ENCODE measurements at places on chromosomes 2 and 18.

DNA sequence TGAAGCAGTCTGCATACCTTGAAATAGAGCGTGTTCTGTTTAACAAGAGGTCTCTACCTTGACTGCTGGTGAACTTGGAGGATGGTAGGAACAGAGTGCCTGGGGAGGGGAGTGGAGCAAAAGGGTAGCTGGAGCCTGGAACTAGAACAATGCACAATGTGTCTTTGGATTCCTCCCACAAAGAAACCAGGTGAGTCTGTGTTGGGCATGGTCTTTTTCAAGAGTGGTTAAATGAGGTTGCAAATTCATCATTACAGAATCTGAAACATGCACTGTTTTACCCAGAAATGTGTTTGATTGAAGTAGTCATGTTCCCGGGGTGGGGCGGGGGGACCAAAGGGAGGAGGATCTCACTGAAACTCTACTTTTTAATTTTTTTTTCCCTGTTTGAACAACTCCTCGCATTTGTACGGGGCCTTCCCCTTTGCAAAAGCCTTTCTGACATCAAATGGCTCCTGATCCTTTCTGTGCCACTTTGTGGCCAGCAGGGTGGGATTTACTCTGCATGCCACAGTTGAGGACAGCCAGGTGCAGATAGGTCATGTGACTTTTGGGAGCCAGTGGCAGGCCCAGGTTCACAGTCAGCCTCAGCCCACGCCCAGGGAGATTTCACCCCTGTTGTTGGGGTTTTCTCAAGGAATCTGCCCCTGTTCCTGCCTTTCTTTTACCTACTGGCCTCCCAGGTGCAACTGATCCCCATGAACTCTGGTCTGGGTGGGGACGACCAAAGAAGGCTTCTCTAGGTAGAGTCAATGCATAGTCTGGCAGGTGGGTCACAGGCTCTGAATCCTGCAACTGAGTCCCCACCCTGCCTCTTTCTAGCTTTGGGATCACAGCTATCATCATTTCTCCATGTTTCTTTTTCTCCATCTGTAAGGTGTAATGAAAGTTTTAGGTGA lies 28.2 kb downstream of the MYCN start:
- DNase-seq, result no peak

GRCh38 chr2:143477714-143478443 lies 348.7 kb downstream of the ARHGAP15 start:
- DNase-seq, result no peak

GRCh38 chr2:20599861-20600461 lies 50.9 kb downstream of the HS1BP3 start:
- DNase-seq, result no peak

GRCh38 chr2:69099541-69099940 lies 86.6 kb downstream of the ANTXR1 start:
- no peak for DNase-seq

DNA sequence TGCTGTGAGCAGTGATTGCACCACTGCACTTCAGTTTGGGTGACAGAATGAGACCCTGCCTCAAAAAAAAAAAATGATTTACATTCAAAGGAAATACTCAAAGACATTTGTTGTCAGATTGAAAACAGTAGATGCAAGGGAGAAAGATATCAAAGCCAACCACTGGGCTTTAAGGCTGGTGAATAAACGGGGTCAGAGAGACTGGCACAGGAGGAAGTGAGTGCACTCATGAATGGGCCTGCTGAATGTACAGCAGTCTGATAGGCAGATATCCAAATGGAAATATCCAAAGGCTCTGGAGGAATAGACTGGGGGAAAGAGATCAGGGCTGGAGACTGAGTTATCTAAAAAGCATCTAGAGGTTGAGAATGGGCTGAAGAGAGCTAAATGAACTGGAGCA lies 10.9 kb downstream of the RNF125 start:
- no peak for DNase-seq

DNA sequence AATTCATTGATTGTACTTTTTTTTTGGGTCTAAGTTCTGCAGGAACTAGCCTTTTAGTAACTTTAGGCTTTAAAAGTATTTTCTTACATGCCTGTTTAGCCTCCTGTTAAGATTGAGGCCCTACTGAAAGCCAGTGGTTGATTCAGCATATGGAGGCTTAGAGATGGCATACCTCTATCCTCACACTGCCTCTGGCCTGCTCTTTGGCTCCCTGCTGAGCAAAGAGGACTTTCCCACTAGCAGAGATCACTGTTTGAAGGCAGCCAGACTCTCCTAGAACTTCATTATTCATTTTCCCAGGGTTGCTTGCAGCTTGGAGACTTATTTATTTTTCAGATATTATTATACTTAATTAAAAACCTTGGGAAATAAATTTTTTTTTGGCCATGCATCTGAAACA lies 405.6 kb upstream of the MEX3C start:
- DNase-seq, result no peak

- no peak for DNase-seq
Measured at GRCh38 chr2:98790221-98790620, 59.3 kb upstream of the MGAT4A start.

GRCh38 chr2:224820283-224820991 lies 104.3 kb upstream of the CCDC195 start:
- no peak for DNase-seq

DNA sequence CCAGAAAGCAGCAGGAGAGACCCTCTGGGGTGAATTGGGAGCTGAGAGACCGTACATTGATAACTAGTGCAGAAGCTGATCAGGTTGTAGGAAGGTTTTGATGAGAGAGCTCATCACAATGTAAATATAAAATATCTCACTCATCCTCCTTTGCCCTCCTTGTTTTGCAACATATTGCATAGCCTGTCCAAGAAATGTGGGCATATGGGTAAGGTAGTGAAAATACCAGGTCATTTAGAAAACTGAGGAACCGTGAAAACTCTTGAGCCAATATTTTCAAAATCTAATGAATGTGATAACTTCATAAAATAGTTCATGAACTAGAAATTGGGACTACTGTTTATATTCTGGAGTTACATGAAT lies 31.4 kb downstream of the C18orf54 start:
- DNase-seq, result no peak

DNA sequence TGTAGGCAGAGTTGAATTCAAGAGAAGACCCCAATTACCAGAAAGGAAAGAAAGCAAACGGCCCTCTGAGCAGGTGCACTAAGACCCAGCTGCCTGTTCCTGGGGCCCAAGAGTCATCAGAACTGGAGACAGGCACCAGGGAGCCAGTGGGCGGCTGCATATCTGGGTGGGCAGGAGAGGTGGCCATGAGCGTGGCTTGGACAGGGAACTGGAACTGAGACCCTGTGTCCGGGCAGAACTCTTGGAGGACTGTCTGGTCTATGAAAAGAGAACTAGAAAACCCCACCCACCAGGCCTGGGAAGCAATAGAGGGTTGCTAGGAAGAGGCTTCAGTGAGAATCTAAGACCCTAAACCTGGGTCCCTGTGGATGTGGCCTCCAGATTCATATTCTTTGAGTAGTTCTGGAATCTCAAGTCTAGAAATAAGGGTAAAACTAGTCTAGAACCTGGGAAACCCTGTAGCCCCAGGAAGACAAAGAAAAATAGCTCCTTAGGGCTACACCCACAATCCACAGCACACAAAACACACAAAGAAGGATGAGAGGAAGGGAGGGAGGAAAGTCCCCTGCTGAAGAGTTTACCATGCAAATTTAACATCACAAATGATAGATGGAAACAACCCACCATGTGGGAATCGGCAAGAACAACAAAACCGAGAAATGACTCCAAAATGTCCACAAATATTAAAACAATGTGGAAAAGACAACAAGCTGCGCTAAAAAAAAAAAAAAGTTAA lies 147.0 kb downstream of the HDAC4 start:
- DNase-seq, result no peak

- no peak for DNase-seq
Measured at GRCh38 chr2:202030691-202031090, 3.0 kb upstream of the FZD7 start.

GRCh38 chr2:1884933-1885580 lies 140.7 kb upstream of the PXDN start:
- no peak for DNase-seq

DNA sequence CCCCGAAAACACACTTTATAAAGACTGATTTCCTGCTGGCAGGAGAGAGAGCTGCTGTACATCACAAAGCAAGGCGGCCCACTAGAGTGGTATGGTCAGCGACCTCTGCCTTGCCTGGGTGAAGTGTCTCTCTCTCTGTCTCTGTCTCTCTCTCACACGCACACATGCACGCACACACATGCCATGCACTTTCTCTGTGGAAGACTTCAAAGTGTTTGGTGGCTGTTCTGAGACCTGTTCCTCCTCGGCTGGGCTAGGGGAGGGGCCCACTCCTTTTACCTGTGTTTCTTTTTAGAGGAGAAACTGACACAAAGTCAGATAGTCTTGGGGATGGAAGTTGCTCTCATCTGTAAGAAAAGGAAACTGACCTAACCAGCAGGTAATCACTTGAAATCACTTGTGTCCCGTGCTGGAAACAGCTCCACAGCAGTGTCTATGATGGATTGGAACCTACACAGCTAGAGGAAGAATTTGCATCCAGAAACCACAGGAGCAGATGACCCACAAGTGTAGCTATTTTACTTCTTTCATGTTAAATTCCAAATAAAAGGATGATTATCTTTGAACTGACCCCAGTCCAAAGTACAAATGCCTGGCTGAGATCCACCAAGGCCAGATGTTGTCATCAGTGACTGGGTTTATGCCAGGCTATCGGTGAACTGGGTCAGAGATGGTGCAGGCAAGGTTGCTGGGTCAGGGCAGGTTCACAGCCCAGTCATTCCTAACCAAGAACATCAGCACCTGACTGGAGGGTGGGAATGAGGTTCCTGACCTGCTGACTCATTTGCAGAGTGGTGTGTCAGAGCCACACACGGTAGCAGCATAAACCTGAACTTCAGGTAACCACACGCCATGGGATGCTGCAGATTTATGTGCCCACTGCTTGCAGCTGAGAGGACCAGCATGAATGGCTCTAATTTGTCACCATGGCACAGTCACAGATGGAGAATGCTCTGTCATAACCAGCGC lies 63.0 kb downstream of the NPAS2 start:
- no peak for DNase-seq

DNA sequence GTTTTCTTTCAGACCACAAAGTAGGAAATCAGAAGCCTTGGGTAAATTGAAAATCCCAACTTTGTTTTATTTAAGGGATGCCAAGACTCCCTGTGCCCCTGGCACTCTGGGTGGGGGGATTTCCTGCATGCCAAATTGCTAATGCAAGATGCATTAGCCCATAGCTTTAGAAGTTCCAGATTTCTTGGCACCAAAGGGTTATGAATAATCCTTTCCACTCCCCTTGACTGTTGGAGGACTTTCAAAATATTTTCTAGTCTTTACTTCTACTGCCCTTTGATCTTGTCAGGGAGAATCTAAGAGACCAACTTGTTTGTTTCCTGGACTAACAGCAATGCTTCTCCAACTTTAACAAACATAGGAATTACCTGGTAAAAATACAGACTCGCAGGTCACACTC lies 81.8 kb upstream of the TGIF1 start:
- no peak for DNase-seq

- DNase-seq, result no peak
Measured at GRCh38 chr18:66193938-66194337, 410.0 kb downstream of the CDH19 start.

GRCh38 chr2:119849838-119850565 lies 90.3 kb downstream of the PTPN4 start:
- no peak for DNase-seq

- DNase-seq, result no peak
Measured at GRCh38 chr18:59718108-59718463, 20.9 kb upstream of the CCBE1 start.

DNA sequence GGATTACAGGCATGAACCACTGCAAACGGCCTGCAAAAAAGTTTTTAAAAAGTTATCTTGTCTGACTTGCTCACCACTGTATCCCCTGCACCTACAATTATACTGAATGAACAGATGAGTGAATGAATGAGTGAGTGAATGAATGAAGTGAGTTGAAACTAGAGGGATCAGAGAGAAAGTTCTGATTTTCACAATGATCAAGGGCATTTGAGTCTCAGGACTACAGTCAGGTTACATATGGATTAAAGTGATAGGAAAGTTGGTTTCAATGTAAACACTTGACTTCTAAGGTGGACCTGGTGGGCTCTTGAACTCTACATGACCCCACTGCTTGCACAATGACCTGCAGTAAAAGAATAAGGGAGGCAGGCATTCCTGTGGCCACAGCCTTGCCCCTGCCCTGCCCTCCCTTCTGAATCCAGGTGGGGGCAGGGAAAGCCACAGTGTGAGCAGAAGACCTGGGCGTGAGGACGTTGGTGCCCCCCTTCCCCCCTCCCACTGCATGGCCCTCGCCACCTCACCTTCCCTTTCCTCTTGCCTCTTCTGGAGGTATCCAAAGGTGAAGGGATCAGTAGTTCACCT lies 10.7 kb downstream of the C2orf80 start:
- DNase-seq, result no peak

DNA sequence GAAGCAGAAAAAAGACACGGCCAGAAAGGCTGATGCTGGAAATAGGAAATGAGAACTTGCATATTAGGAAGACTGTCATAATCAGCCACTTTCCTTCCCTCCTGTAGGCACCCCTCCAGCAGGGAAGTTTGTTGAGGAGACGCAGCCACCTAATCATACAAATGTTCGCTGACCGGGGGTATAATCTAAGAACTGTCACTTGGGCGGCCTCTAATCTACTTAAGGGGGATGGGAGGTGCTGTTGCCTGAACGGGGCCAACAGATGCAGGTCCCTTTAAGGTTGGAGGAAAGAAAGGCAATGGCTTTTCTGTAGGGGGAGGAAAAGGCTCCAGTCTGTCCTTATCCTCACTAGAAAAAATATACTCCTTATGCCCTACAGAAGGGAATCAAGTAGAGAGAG lies 50.6 kb downstream of the DNAJC10 start:
- DNase-seq, result no peak

DNA sequence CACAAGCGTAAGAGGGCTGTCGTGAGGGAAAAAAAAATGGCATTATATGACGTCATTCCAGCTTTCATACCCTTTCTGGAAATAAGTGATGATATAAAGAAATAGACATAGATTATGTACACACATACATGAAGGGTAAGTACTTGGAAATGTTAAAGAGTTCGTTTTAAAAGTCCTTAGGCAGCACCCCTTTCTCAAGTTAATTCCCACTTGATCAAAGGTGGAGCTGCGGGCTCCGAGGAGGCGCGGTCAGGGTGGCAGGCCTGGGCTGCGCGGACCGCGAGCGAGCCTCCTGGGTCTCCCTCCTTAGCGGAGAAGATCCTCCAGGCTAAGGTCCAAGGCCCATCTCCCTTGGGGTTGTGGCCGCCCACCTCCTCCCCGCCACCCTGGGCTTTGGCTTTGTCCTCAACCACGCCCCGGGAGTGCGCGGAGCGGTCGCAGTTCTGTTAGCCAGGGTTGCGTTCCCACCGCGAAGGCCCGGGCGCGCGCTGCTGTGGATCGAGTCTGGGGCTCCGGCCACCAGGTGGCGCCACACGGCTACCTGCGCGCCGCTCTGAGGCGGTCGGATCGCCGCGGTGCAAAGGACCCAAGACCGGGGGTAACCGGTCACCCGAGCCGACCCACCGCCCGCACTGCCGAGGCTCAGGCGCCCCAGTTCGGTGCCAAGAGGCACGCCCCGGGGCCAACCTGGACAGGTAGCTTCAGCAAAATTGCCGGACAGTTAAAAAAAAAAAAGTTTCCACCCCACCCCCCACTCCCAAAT lies 66.8 kb downstream of the HNRNPLL start:
- peak; percentile 73 for DNase-seq

GRCh38 chr18:32048507-32049091 lies 30.0 kb downstream of the RNF125 start:
- DNase-seq, result no peak
